Smooth muscle cell of trachea (primary cell): ENCODE measurements at places on chromosomes 6 and 20. TPM values are rescaled to one million over a fixed set of nuclear protein-coding genes. Genes with fewer than 3 reads are reported as not detected.

The CCM2L gene
- not detected in 2 replicates for total RNA-seq

The ZNF311 gene
- total RNA-seq = 1.8 and 1.9 TPM in 2 replicates

The ADAM33 gene
- total RNA-seq = 136 and 154 TPM in 2 replicates

The HEY2 gene
- total RNA-seq = not detected in 2 replicates

The DEF6 gene
- 0.50 and 0.87 TPM in 2 replicates for total RNA-seq

The SLC12A5 gene
- 0.17 TPM in 1 of 2 replicates, not detected in the other for total RNA-seq

The PTK7 gene
- 71.3 and 213 TPM in 2 replicates for total RNA-seq

The ACTL10 gene
- total RNA-seq = 3.0 and 3.3 TPM in 2 replicates

The C6orf15 gene
- total RNA-seq = not detected in 2 replicates

The MRAP2 gene
- total RNA-seq = 0.50 and 1.7 TPM in 2 replicates

The LEMD2 gene
- 47.0 and 56.4 TPM in 2 replicates for total RNA-seq

The TMEM14A gene
- total RNA-seq = 31.9 and 50.0 TPM in 2 replicates

The RAMACL gene
- total RNA-seq = 1.8 and 2.5 TPM in 2 replicates

The WFDC5 gene
- total RNA-seq = not detected in 2 replicates

The GTSF1L gene
- total RNA-seq = not detected in 2 replicates

The SLC32A1 gene
- not detected in 2 replicates for total RNA-seq

The ECT2L gene
- 0.50 TPM in 1 of 2 replicates, not detected in the other for total RNA-seq

The AK9 gene
- total RNA-seq = 4.8 and 5.0 TPM in 2 replicates

The YIPF3 gene
- total RNA-seq = 92.6 and 152 TPM in 2 replicates

The LY6G5B gene
- total RNA-seq = 3.2 and 3.8 TPM in 2 replicates

The MLN gene
- total RNA-seq = not detected in 2 replicates

The RAD21L1 gene
- under 0.01 TPM in 1 of 2 replicates, not detected in the other for total RNA-seq

The MEP1A gene
- total RNA-seq = not detected in 2 replicates

The SLC22A16 gene
- total RNA-seq = 0.15 TPM in 1 of 2 replicates, not detected in the other

The PGBD1 gene
- total RNA-seq = 7.1 and 9.7 TPM in 2 replicates

The MAP1LC3A gene
- total RNA-seq = 14.1 and 52.8 TPM in 2 replicates

The SIGLEC1 gene
- total RNA-seq = not detected in 2 replicates
